Dermis microvascular lymphatic vessel endothelial cell (primary cell): ENCODE measurements at places on chromosomes 11 and 22. TPM values are rescaled to one million over a fixed set of nuclear protein-coding genes. Genes with fewer than 3 reads are reported as not detected.

Gene ACRV1
- 0.13 TPM in 1 of 2 replicates, not detected in the other for total RNA-seq

Gene CTSD
- total RNA-seq = 105 and 909 TPM in 2 replicates

Gene IRAG1
- 0.39 and 0.63 TPM in 2 replicates for total RNA-seq

Gene MOV10L1
- 22.7 and 44.1 TPM in 2 replicates for total RNA-seq

Gene POTEH
- not detected in 2 replicates for total RNA-seq

Gene KIF18A
- 3.2 and 8.7 TPM in 2 replicates for total RNA-seq

Gene SCGB1C1
- total RNA-seq = not detected in 2 replicates

Gene LRRC55
- 0.13 TPM in 2 replicates for total RNA-seq

Gene PDE2A
- total RNA-seq = 168 and 433 TPM in 2 replicates

Gene ST14
- total RNA-seq = under 0.01 and 0.13 TPM in 2 replicates

Gene GAS2L1
- 11.8 and 26.8 TPM in 2 replicates for total RNA-seq

Gene MUC2
- not detected in 2 replicates for total RNA-seq

Gene PAX6
- total RNA-seq = not detected in 2 replicates

Gene TRIM49
- total RNA-seq = not detected in 2 replicates

Gene C22orf31
- not detected in 2 replicates for total RNA-seq

Gene MACROD1
- total RNA-seq = 23.1 and 25.4 TPM in 2 replicates

Gene OR51A2
- not detected in 2 replicates for total RNA-seq

Gene GRM5
- under 0.01 TPM in 2 replicates for total RNA-seq

Gene ATP6V1E1
- total RNA-seq = 112 and 140 TPM in 2 replicates

Gene TENM4
- total RNA-seq = under 0.01 and 0.13 TPM in 2 replicates

Gene APOA5
- not detected in 2 replicates for total RNA-seq

Gene OR10A2
- total RNA-seq = not detected in 2 replicates

Gene FAM227A
- 0.26 and 0.38 TPM in 2 replicates for total RNA-seq

Gene DBX1
- total RNA-seq = not detected in 2 replicates

Gene SCN4B
- under 0.01 TPM in 2 replicates for total RNA-seq

Gene IGSF9B
- not detected in 2 replicates for total RNA-seq

Gene MMP11
- 5.3 and 6.8 TPM in 2 replicates for total RNA-seq

Gene SCGB1D1
- not detected in 2 replicates for total RNA-seq

Gene GAL3ST1
- total RNA-seq = 0.13 TPM in 1 of 2 replicates, not detected in the other

Gene CD3D
- total RNA-seq = not detected in 2 replicates

Gene SULT4A1
- under 0.01 TPM in 1 of 2 replicates, not detected in the other for total RNA-seq

Gene ATM
- 51.6 and 69.7 TPM in 2 replicates for total RNA-seq

Gene GVQW3
- 0.38 and 0.51 TPM in 2 replicates for total RNA-seq

Gene PVALB
- total RNA-seq = not detected in 2 replicates

Gene OSM
- not detected in 2 replicates for total RNA-seq

Gene SLC22A8
- not detected in 2 replicates for total RNA-seq

Gene ANO9
- total RNA-seq = 1.4 and 2.7 TPM in 2 replicates

Gene RASL10A
- 2.3 and 11.4 TPM in 2 replicates for total RNA-seq

Gene OOSP2
- total RNA-seq = not detected in 2 replicates

Gene IL18
- total RNA-seq = not detected in 2 replicates

Gene MS4A15
- under 0.01 TPM in 1 of 2 replicates, not detected in the other for total RNA-seq

Gene ANO1
- not detected in 2 replicates for total RNA-seq

Gene KRTAP5-1
- not detected in 2 replicates for total RNA-seq

Gene TMEM126B
- 41.5 and 44.3 TPM in 2 replicates for total RNA-seq

Gene SYNGR1
- 0.39 and 0.89 TPM in 2 replicates for total RNA-seq

Gene AQP11
- 0.13 and 0.38 TPM in 2 replicates for total RNA-seq

Gene SLC22A25
- total RNA-seq = not detected in 2 replicates

Gene DEPDC7
- under 0.01 and 0.13 TPM in 2 replicates for total RNA-seq

Gene OR2D2
- 0.13 and 0.25 TPM in 2 replicates for total RNA-seq

Gene OR8H2
- not detected in 2 replicates for total RNA-seq
